ENCODE measurements at places on chromosomes 2 and 18.

- H3K4me3 ChIP-seq, result no peak overlapping the region
- no peak overlapping the region for H3K27ac ChIP-seq
- H3K36me3 ChIP-seq, result no peaks in the 10 kb centered on the region
- H3K4me1 ChIP-seq, result peaks cover 3% of the 10 kb centered on the region
- no peak for DNase-seq
- no peaks in the 10 kb centered on the region for H3K27me3 ChIP-seq
Measured at GRCh38 chr2:146918280-146918679, 926.5 kb upstream of the ACVR2A start.

- no peaks in the 10 kb centered on the region for H3K4me1 ChIP-seq
- no peak for DNase-seq
- H3K36me3 ChIP-seq, result no peaks in the 10 kb centered on the region
- H3K4me3 ChIP-seq, result no peak overlapping the region
- peaks cover 24% of the 10 kb centered on the region for H3K27me3 ChIP-seq
- H3K27ac ChIP-seq, result no peak overlapping the region
Measured at GRCh38 chr2:904246-905024, 46.2 kb upstream of the SNTG2 start.

- H3K4me1 ChIP-seq, result no peaks in the 10 kb centered on the region
- H3K4me3 ChIP-seq, result no peak overlapping the region
- no peak for DNase-seq
Measured at GRCh38 chr2:182220335-182220734, 206.5 kb downstream of the PDE1A start.

DNA sequence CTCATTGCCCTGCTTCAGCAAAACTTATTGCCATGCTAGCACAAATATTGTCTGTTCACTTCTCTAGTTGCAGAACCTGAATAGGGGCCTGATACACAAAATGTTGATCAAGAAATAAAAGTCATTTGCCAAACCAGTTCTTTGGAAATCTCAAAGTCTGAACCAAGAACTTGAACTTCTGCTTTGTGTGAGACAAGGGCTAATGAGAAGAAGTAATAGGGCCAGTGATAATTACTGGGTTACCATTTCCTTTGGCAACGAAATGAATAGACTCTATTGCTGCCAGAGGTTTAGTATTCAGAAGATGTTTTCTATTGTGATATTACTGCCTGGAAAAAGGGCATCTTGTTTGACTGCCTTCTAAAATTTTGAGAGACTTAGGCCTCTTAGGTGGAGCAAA is 35.0 kb downstream of the TMEFF2 start:
- H3K27ac ChIP-seq, result no peak overlapping the region
- no peak overlapping the region for H3K4me3 ChIP-seq
- no peak for DNase-seq

DNA sequence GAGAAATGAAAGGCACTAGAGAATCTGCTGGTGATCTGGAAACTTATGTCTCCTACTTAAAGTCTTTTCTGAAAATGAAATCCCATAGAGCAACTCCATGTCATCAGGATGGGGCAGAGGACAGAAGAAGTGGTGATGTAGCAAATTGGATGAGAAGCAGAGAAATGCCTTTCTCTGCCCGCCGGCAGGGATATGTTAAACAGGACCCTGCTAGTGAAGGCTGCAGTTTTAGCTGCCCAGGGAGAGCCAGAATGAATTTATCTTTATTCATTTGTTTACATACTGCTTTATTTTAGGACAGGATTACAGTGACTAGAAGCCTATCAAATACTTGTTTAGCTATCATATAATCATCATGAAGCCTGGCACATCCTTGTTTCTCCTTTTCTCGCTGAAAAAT is 247.0 kb downstream of the DOK6 start:
- DNase-seq, result no peak
- no peak overlapping the region for H3K27ac ChIP-seq
- H3K27me3 ChIP-seq, result no peaks in the 10 kb centered on the region
- H3K4me3 ChIP-seq, result no peak overlapping the region
- H3K36me3 ChIP-seq, result no peaks in the 10 kb centered on the region
- H3K4me1 ChIP-seq, result no peaks in the 10 kb centered on the region

- DNase-seq, result no peak
- H3K27me3 ChIP-seq, result no peaks in the 10 kb centered on the region
- no peak overlapping the region for H3K4me3 ChIP-seq
- H3K4me1 ChIP-seq, result peaks cover 20% of the 10 kb centered on the region
- no peak overlapping the region for H3K27ac ChIP-seq
Measured at GRCh38 chr2:8615252-8615575, 66.6 kb upstream of the ID2 start.

GRCh38 chr2:134248913-134249312 is 5.0 kb upstream of the MGAT5 start:
- no peak overlapping the region for H3K27ac ChIP-seq
- H3K4me1 ChIP-seq, result peaks cover 8% of the 10 kb centered on the region

DNA sequence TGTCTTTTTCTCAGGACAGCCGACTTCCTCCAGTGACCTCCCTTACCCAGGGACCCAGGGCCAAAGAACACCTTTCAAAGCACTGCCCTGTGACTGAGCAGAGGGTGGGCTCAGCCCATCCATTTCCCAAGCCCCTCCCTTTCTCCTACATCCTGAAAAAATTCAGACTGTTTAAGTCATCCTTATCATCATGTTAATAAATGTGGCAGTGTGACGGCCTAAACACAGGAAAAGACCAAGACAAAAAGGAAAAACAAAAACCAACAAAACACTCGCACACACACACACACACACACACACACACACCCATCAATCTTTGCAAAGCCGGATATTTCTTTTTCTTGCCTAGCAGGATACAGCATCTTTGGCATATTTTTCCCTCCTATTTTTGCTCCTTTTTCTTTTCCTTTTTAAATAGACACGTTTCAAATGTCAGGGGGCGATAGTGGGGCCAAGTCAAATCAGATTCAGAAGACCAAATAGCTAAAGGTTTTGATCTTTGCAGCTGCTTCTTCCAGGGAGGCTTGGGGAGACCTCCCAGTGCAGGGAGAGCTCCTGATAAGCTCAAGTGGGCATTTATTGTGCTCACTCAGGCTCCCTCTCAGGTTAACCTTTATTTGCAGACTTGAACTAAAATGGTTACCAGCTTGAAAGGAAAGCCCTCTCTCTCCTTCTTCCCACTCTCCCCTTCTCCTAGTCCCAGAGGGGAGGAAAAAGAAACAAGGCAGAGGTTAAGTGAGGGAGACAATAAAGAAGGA is 39.5 kb upstream of the NRP2 start:
- peak overlapping the region; percentile 73 for H3K27ac ChIP-seq
- H3K4me1 ChIP-seq, result peaks cover 37% of the 10 kb centered on the region
- H3K4me3 ChIP-seq, result peak overlapping the region; percentile 22

DNA sequence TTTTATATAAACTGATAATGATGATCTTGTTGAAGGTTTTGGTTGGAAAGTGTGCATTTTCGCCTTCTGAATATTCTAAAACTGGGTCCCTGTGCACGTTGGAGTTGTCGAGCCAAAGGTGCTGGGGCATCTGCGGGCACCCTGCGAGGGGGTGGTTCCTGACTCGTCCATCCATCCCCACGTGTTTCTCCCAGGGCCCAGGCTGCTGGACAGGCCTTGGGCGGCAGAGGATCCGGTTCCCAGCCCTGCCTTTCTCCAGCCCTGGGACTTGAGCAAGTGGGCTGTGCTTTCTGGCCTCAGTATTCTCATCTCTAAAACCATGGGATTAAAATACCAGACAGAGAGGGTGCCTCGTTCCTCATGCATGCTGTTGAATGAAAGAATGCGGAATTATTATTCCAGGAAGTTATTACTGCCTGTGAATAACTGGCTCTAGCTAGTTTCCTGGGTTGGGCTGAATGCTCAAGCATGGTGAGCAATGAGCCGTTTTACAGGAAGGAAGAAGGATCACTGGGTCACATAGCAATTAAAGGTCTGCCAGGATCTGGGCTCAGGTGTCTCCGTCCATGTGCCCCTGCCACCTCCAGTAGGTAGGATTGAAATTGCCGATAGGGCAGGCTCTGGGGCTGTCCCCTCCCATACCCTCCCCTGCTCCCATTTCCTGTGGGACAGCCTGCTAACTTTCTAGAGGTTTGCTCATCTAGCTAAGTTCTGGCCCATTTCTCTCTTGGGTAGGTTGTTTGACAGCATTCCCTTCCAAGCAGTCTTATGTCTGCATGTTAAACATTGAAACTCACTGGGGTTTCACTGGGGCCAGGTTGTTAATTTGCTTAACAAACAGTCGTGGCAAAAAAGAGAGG is 77.2 kb upstream of the HS6ST1 start:
- no peak overlapping the region for H3K27ac ChIP-seq
- H3K27me3 ChIP-seq, result peaks cover 26% of the 10 kb centered on the region
- H3K36me3 ChIP-seq, result peaks cover 2% of the 10 kb centered on the region
- peaks cover 27% of the 10 kb centered on the region for H3K4me1 ChIP-seq

- no peaks in the 10 kb centered on the region for H3K4me1 ChIP-seq
- H3K36me3 ChIP-seq, result no peaks in the 10 kb centered on the region
- H3K27ac ChIP-seq, result no peak overlapping the region
- H3K27me3 ChIP-seq, result peaks cover 67% of the 10 kb centered on the region
- DNase-seq, result no peak
Measured at GRCh38 chr18:12239431-12239830, 14.7 kb upstream of the CIDEA start.

Data from progenitor cell of endocrine pancreas (in vitro differentiated cells).